ENCODE measurements at places on chromosomes 3 and 15.

DNA sequence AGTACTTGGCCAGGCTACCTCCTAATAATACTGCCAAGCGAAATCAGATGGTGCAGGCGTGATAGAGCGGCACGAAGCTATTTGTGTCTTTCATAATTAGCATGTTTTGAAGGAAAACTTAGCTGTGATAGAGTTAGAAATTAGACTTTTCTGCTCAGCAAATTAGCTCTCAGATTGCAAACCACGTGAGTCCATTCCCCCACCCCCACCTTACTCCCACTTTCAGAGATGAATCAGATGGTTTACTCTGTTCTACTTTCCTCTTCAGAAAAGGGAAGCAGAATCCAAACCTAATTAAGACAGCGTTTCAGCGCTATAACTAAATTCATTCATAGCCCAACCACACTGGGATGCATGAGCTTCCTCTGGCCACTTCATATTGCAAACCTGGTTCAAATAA, 214.6 kb downstream of the SLCO3A1 start:
- no peak for DNase-seq

- DNase-seq: no peak
These were observed 293.7 kb upstream of the TRIM42 start for GRCh38 chr3:140384028-140384771.

DNA sequence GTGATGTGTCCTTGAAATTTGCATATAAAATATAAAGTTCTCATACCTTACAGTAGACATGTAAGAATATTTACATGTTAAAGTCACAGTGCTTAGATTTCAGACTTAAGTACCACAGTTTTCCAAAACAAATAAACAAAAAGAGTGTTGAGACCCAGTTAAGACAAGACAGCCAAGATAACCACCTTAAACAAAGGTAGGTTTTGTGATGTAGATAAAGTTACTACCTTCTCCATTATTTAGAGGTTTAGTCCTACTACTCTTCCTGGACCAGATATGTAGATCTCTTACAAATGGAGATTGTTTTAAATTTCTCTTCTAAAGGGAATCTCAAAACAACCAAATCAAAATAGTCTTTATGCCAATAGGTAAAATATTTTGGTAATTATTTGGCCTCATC, 15.7 kb downstream of the OR5H15 start:
- DNase-seq: no peak

- no peak for DNase-seq
These were observed 27.4 kb downstream of the ARIH2 start for GRCh38 chr3:48945891-48946549.

DNA sequence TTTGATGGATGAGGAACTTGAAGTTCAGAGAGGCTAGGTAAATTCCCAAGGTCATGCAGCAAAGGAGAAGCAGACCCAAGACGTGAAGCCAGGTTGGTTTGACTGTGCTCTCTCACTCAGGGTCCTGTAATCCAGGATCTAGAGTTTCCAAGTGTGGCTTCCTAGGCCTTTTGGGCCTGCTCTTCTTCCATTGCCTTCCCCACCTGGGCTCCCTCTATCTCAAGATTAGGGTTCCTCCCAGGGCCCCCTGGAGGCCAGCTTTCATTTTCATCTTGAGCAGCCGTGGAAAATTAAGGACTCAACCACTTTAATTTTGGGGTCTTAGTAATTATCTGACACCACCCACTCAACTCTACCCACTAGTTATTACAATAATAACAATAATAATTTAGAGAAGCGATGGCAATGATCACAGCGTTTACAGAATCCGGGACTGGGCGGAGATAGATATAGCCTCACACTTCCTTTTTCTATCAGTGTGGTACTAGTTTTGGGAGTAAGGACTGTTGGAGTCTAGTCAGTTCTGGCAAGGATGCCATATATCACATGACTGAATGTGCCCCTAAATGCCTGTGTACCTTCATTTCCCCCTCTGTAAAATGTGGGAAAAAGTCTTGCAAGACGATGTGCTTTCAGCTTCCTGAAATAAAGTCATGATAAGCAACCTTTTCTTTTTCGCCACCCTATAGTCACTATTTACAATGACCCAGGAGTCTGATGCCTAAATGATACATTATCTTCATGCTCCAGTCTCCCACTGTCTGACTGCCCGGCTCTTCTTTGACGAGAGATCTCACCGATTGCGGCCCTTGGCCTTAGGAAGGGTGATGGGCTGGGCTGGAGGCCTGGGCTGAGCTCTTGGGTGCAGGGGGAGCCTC, 30.2 kb upstream of the MAGEF1 start:
- DNase-seq: no peak

DNA sequence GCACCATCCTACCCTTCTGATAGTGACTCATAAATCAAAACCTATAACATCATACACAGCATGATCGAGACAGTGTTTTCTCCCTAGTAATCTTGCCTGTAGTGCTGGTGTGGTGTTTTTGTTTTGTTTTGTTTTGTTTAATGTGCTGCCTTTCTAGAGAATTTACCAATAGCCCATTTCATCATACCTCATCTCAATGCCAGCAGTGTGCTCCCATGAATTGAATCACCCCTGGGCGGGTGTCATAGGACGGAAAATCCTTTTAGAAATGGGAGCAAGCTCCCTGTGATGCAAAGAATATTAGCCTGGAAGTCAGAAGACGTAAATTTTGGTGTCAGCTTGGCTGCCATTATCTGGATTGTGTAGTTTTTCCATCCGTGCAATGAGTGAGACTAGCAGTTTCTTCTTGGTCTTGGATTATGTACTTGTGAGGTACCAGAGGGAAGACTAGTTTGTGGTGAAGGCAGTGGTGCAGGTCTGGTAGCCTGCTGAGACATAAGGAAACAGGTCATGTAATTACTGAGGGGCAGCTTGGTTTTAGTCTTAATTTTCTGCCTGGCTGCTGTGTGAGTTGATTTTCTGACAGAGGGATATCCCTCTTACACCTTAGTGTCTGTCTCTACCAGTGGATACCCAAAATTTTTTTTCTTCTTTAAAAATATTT, 29.9 kb downstream of the IGSF10 start:
- no peak for DNase-seq

DNA sequence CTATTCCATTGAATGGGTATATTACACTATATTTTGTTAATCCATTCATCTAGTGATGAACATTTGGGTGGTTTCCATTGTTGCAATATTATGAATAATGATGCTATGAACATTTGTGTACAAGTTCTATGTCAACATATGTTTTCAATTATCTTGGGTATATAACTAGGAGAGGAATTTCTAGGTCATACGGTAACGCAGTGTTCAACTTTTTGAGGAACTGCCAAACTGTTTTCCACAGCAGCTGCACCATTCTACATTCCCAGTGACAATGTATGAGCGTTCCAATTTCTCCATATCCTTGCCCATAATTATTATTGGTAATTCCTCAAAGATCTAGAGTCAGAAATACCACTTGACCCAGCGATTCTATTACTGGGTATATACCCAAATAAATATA, 24.1 kb upstream of the RORA start:
- DNase-seq: no peak

- no peak for DNase-seq
These were observed 159.9 kb downstream of the APBA2 start for GRCh38 chr15:29045717-29046116.

DNA sequence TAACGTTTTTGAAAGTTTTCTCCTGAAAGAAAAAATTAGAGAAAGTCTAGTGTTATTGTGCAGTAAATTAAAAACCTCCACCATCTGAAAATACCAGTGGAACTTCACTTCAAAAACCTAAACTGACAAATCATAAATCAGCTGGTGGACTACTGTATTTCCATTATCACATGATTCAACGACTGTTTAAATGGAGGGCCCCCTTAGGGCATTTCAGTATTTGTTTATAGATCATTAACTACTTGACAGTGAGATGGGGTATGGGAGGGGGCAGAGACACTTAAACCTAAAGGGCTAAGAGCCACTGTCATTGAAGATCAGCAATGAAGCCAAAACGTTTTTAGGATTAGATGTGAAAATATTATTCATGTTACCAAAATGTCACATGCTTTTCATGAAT, 8.8 kb upstream of the C15orf61 start:
- DNase-seq: no peak

DNA sequence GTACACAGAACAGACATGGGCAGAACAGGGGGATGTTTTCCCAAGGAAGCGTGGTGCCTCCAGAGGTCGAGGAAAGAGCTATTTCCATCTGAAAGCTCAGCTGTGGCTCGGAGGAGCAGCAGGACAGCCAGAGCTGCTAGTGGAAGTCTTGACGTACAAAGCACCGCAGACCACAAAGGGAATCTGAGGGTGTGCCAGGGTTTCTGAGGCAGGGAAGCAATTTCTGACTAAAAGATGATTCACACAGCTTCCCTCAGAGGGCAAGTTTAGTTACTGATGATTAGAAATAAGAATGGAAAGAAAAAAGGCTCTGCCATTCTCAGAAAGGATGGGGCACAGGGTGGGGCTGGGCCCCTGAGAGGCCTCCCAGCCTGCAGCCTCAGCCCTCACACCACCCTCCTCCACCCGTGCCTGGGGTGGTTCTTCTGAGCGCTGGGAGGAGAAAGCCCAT, 45.8 kb upstream of the SEC13 start:
- DNase-seq: no peak

DNA sequence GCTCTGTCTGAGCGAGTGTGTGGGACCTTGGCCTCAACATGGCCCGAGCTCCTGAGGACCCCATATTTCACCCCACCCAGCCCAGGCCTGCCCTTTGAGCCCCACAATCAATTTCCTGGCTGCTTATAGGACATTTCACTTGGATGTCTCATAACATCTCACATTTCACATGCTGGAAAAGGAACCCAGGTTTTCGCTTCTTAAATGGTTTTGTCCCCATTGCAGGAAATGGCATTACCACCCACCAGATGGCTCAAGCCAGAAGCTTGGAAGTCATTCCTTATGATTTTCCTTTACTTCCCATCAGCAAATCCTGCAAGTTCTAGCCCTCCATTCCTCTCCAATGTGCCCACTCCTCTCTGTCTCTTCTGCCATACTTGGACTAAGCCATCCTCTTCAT, 14.9 kb downstream of the ITGA11 start:
- no peak for DNase-seq

DNA sequence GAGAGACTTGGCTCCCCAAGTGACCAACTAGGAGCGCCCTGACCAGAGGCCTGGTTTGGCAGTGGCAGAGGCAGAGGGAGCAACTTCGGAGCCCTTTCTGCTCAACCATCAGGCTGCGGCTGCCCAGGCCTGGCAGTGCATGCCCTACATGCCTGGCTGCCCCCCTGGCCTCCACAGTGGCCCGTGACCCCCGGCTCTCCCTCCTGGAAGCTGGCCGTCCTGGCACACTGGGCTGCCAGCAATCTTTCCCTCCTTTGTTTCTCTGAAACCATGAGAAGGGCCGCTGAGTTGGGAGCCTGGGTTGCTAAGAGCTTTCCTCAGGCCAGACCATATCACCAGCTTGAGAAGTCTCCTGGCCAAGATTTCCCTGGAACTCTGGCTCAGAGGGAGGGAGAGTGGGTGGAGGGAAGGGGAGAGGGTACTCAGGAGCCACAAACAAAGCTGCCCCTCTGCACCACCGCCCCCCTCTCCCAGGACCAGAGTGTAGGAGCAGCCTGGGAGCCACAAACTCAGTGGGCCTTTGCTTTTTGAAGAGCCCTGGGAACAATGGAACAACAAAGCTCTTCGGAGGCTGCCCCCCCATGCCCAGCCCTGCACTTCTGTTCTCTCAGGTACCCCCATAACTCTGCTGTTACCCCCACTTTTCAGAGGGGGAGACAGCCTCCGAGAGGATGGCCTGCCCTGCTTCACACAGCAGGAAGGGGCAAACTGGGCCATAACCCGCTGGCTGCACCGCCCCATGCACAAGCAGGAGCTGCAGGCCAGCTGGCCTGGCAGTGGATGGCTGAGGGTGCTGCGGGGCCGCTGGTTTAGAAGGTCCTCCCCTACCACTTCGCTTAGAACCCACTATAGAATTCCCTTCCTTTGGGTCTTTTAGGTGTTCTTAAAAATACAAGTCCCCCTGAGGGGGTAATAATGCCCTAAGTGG, 11.3 kb downstream of the CORO2B start:
- DNase-seq: no peak

- DNase-seq: no peak
These were observed 2.9 kb downstream of the TNFSF10 start for GRCh38 chr3:172520301-172520831.

DNA sequence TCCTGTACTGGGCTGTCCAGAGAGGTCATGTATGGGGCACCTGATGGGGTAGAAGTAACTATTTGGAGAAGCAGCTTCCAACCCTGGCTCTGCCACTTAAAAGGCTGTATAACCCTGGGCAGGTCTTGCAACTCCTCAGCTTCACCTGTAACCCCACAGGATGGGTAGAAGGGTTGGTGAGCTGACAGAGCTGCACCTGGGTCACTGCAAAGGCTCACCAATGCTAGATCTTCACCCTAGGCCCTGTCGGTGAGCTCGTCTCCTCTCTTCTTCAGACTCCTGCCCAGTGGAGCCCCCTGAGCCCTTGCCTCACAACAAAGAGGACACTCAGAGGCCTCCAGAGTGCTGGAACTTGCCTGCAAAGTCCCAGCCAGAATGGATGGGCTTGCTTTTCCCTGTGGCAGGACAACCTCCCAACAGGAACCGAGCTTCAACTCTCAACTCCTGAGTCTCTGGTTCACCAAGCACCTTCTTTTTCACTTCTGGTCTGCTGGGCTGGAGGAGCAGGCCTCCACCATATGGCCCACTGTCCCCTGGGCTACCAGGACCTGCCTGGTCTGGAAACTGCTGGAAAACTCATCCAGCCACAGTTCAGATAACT, 45.9 kb downstream of the XXYLT1 start:
- no peak for DNase-seq

DNA sequence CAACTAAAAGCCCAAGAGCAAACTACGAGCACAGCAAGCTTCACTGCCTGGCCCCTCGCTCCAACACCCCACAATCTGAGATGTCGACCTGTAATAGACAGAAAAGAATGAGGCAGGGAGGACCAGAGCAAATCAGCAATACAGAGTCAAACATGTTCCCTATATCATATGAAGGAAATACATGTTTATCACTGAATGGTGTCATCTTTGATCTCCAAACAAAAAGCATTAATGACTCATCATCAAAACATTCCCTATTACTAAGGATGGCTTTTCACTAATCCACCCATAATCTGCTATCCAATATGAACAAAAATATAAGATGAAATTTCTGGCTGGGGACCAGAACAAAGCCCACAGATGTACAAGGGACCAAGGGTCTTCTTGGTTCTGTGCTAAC, 34.7 kb downstream of the MYO5A start:
- DNase-seq: no peak

DNA sequence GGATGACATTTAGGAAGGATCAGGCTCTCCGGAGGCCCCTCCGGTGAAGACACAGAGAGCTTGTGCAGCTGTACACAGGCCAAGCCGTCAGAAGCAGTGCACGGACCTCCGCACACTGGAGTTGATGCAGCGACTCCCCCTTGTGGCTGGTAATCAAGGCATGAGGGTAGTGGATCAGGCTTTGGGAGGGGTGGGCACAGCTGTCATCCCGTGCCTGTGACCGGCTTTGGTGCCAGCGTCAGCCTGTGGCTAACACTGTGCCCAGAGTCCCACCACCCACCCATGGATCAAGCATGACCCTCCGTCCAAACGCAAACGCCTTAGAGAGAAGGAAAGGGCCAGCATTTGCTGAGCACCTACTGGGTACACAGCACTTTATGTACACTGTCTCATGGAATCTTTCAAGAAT, 8.2 kb upstream of the GRIP2 start:
- no peak for DNase-seq
